ENCODE measurements at places on chromosomes 6 and 20. TPM values are rescaled to one million over a fixed set of nuclear protein-coding genes. Genes with fewer than 3 reads are reported as not detected.

DNA sequence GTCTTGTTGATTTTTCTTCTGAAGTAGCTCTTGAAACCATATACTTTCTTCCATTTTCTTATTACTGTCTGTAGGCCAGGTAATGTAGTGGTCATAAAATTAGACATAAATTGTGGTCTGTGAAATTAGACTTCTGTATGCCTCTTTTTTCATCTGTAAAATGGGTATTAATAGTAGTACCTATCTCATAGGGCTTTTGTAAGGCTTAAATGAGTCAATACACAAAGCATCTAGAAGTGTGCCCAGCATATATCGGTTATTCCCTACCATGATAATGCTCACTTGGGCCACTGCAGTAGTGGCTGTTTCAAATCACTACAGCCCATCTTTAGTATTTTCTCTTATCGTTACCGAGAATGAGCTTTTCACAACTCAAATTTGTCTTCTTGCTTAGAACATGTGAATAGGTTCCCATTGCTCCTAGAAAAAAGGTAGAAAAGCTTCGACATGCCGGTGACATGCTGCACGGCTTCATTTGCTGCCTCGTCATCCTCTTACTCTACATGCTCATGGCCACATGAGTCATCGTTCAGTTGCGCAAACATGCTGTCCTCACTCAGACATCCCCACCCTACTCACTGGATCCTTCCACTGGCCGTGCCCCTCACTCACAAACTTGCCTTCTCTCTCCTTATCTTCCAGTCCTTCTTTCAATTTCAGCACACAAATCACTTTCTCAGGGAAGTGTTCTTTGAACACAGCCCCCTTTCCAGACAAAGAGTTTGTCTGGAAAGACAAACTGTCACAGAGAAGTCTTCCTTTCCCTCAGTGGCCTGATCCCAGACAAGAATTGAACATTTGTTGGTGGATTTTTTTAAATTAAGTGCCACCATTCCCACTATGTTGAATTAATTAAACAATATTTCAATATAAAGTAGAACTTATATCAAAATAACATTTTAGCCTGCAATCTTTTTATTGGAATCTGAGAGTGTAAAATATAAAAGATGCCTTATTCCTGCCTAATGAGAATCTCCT, 32.2 kb upstream of the ERVFRD-1 start:
- DNase-seq = peak; percentile 81

DNA sequence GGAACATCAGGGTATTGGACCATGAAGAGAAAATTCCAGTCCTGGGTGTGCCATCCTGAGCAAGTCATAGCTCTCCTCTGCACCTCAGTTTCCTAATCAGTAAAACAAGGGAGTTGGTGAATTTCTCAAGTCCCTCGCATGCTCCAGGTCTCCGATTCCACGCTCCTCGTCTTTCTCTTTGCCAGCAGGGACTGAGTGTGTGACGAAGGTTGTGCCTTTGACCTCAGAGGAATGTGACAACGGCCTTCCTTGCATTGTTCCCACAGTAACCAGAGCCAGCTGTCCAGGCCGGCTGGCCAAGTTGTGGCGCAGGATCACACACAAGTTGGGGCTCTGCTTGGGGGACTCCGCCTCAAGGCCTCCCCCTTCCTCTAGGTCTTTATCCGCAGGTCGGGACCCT, 217.3 kb downstream of the ATXN1 start:
- peak; percentile 60 for DNase-seq

GRCh38 chr6:138480279-138480949, 18.9 kb downstream of the NHSL1 start:
- DNase-seq = no peak

- DNase-seq = no peak
Measured at GRCh38 chr6:43367245-43367984, 2.0 kb downstream of the ZNF318 start.

DNA sequence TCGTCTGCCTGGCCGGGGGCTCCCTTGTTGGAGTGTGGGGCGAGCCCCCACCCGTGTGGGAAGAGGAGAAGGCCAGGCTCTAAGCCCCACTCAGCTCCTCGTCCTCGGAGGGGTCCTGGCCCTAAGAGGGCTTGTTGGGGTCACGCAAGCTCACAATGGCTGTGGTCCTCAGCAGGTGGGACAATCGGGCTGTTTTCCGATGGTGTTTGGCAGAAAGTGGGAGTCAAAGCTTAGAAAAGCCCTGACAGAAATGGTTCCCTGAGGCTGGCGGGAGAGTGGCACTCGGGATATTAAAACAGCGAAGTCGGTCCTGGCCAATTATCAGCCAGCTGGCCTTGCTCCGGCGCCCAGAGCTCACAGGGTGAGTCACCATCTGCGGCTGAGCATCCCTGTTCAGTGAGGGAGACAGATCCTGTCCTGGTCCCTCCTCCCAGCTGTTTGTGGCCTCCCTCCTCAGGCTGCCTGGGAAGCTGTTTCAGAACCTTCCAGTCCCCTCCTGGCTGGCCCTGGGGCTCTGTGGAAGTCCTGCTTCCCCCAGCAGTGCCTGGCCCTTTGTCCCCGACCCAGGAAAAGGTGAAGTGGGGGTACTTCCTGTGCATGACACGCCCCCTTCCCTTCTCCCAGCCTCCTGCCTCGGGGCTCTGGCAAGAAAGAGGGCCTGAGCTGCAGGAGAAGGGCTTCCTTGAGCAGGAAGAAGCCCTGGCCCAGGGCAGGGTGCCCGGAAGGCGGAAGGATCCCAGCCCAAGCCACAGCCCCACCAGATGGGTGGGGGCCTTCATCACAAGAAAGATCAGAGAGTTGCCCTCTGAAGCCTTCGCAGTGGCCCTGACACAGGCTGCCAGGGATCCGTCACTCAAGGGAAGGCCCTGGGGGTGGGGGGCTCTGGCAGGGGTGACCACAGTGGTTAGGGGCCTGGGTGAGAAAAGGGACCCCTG, 53.6 kb upstream of the BHLHE23 start:
- DNase-seq = peak; percentile 14

GRCh38 chr20:8780915-8781314, 288.0 kb upstream of the PLCB4 start:
- DNase-seq = no peak

- DNase-seq = no peak
Measured at GRCh38 chr20:37308086-37309050, 18.9 kb downstream of the MANBAL start.

- no peak for DNase-seq
Measured at GRCh38 chr20:37383229-37383989, 37.5 kb downstream of the SRC start.

The SYNDIG1 gene
- total RNA-seq = 16.7 TPM

The LY6G5C gene
- total RNA-seq = 2.5 TPM

The CD93 gene
- total RNA-seq = 46.3 TPM
